Cortex of kidney (tissue), 1 donor: ENCODE measurements at places on chromosomes 2 and 18.

DNA sequence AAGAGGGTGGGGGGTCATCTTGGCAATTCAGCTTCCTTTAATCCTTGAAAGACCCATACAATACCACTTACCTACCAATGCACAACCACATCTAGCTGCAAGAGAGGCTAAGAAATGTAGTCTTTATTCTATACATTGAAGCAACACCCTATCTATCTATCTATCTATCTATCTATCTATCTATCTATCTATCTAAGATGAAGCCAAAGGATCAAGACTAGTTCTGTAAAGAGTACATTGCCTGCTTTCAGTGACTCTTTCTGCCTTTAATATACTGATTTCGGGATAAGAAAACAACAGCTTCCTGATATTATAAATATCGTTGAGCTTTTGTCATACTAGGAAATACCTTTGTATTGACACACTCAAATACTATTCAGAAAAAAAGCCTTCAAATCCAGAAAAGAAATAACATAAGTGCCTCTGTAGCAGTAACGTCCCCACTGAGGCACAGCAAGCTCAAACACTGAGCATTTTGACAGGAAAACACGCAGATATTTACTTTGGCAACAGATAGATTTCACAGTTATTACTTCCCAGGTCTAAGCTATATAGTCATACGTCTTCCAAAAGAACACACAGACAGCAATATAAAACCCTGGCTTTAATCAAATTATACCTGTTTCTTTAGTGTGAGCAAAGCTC is 139.4 kb upstream of the SERTAD2 start:
- DNase-seq, result no peak

GRCh38 chr2:130842770-130843169 is 6.1 kb downstream of the ARHGEF4 start:
- no peak for DNase-seq

GRCh38 chr2:158903711-158904405 is 64.6 kb upstream of the TANC1 start:
- no peak for DNase-seq

- no peak for DNase-seq
Observed at GRCh38 chr2:62306751-62307468, 111.0 kb downstream of the B3GNT2 start.

DNA sequence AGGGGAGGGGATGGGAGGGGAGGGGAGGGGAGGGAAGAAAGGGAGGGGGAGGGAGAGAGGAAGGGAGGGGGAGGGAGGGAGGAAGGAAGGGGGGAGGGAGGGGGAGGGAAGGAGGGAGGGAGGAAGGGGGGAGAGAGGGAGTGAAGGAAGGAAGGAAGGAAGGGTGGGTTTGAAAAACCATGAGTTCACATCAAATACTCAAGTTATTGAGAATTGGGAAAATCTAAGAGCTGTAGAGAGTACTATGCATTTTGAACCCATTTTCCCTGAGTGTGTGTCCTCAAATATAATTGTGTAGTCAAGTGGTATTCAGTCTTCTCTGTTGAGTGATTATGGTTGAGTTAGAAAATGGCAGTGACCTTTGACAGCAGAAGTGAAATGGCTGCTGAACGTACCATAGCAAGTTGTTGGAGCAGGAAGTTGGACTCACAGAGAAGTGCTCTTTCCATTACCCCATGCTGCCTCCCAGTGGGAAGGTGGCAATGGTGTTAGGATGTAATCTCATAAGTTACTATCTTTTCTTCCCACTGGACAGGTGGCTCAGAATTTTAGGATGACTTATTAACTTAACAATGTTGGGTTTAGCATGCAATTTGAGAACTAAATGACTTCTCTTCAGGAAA is 214.6 kb downstream of the SETBP1 start:
- DNase-seq, result no peak

DNA sequence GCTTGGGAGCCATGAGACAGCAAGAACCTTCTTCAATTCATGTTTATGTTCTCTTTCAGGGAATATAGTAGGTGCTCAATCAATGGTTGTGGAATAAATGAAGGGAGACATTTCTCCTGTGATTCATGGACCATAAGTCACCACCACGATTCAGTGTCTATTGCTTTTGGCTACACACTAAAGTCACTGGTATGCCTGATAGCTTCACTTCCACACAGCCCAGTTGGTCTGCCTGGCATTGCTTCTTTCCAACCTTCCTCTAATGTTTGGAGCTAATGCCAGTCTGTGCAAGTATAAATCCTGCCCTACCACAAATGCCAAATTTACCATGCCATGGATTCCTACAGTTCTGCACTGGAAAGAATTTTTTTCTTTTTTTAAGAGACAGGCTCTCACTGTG is 1.3 kb upstream of the CXCR1 start:
- no peak for DNase-seq

GRCh38 chr2:24957221-24957620 is 14.5 kb downstream of the DNAJC27 start:
- no peak for DNase-seq

DNA sequence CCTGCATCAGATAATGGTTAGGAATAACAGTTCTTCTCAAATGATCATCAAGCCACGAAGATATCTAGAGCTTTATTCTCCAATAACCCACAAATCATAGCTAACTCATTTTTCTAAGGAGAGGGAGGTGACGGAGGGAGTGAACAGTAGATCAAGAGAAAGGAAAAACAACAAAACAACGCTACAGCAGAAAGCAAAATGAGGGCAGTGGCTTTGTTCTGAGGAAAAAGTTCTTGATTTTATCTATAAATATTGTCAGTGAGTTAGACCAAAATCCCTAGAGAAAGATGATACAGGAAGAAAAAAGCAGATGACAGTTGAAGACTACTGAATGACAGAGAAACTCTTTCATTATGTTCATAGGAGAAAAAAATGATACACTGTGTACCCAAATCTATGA is 71.0 kb downstream of the STK39 start:
- no peak for DNase-seq

DNA sequence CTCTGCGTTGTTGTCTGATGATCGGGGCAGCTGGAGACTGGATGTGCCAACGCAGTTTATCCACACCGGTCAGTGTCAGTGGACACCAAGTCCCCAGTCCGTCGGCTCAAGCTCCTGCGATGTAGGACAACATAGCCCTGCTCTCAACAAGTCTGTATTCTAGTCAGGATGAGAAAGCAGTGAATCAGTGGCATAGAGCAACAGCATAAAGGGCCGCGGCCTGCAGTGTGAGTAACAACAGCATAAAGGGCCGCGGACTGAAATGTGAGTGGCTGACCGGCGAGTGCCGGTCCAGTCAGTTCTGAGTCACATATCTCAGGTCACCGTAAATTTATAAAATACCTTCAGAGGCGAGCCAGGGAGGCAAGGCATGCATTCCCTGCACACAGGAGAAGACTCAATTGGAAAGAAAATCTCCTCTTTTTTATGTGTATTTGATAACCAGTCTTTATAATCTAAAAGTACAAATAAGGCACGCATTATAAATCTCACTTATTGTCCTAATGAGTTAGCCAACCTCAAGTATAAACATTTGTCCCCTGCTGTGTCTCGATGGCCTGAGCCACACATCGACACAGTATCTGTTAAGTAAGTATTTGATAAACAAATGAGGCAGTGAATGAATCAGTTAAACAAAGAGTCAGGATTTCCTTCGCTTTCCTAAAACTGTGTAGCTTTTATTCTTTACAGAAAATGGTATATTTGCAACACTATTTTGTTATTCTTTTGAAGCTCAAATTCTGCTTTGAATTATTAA is 33.8 kb upstream of the NFATC1 start:
- no peak for DNase-seq

DNA sequence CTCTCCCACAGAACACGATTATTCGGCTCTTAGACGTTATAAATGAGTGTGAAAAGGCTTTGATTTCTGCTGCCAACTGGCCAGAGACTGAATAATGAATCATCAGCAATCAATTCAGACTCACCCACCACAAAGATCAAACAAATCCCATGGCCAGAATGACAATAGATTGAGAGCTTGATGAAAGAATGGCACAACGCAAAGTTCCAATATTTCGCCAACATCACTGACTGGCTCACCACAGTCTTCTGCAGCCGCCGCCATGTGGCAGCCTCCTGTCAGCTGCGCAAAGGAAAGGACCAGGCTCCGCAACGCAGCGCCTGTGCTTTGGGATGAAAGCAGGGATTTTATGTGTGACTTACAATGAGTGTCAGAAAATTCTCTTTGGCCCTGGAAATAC is 104.4 kb upstream of the SOX11 start:
- DNase-seq, result no peak

GRCh38 chr2:201182650-201183364 is at the start of gene CASP10:
Gene CASP10 (plus strand): TSS chr2:201183141. CDS start chr2:201185778, 2,637 bp downstream.
- no peak for DNase-seq

- no peak for DNase-seq
Observed at GRCh38 chr2:80151248-80151647, 153.3 kb downstream of the LRRTM1 start.

GRCh38 chr2:218811382-218811781 is 20.2 kb downstream of the PRKAG3 start:
- DNase-seq, result no peak
